ENCODE measurements at places on chromosomes 4 and X.

- no peak for DNase-seq
Measured at GRCh38 chrX:72271091-72271788, 5.8 kb downstream of the RPS4X start.

DNA sequence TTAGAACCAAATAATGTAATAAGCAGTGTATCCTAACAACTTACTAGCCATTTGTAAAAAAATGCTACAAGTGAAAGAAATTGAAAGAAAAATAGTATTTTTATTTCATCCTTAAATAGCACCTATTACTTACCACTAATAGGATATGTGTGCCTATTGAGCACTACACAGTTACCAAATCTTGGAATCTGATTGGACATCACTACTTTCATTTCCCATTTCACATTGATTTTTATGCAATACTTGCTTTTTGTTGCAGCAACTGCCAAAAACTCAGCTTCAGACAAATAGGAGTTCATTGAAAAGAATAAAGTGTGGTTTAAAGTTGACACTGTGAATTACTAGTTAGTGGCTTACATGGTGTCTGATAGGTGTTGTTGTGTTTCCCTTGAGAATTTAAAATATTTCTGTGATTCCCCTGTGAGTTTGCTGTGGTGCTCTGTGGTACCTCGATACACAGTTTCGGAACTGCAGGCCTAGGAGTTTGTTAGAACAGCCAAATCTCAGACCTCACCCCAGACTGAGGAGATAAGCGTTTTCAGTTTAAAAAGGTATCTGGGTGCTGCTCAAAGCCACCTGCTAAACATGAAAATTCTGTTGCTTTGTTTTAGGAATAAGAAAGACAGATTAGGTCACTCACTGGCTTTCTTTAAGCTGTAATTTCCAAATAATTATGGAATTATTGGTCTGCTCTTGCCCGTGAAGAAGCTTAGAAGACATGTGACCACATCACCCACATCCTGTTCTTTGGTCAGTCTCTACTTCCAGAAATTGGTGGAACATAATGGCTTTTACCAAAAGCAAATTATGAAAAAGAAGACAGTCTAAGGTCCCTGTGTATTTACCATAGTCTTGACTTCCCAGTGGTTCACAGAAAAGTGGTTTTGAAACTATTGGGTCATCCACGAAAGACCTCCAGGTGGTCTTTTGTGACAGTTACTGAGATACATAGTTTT lies 97.8 kb downstream of the SYTL5 start:
- no peak for DNase-seq

DNA sequence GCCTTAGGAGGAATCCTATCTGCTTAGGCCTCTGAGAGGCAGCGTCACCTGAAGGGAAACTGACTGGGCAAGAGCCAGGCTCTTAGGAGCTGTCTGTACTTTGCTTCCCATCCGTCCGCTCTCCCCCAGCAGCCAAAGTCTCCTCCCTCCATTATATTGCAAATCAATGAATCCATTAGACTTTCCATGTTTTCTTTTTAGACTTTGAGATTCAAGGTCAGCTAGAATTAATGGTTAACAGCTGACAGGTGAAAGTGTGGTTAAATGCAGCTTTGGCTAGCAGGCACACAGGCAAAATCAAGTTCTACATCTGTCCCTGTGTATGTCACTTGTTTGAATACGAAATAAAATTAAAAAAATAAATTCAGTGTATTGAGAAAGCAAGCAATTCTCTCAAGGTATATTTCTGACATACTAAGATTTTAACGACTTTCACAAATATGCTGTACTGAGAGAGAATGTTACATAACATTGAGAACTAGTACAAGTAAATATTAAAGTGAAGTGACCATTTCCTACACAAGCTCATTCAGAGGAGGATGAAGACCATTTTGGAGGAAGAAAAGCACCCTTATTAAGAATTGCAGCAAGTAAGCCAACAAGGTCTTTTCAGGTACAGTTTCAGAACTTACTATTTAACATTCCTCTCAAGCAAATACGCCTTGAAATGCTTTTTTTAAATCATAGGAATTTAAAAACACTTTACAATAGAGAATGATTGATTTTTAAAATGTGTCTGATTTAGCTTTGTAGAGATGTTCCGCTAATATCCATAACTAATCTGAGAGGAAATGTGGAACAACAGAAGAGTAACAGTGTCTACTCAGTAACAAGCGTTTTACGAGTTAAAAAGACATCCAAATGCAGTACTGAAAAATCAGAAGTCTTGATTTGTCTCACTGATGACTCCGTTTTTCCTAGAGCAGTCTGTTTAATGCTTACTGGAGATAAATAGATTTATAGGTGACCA lies at the start of gene F11:
Gene F11, plus strand, starts transcription at position 507 of the 970 bp plus-strand sequence. CDS start 948 bp downstream, outside the sequence.
- DNase-seq: no peak

DNA sequence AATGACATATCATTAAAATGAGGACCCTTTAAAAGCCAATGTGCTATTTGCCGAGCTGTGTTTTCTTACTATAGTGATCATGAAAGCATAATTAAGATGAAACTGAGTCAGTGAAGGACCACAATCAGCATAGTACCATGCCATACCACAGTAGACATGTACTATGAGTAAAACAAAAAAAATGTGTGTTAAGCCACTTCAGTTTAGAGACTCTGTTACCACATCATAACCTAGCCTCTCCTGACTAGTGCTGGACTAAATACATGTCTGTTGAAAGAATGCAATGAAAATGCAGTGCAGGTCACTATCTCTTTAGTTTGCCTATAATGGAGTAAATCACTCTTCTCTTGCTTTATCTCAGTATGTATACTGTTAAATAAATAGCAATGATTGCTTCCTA lies 12.3 kb upstream of the DDX53 start:
- DNase-seq: no peak

GRCh38 chrX:118164138-118164537 lies 47.5 kb upstream of the KLHL13 start:
- no peak for DNase-seq

- no peak for DNase-seq
Measured at GRCh38 chr4:128031756-128032384, 29.2 kb upstream of the LARP1B start.

- DNase-seq: no peak
Measured at GRCh38 chr4:92254767-92255442, 48.9 kb upstream of the GRID2 start.
